ENCODE measurements at places on chromosomes 3 and 15. TPM values are rescaled to one million over a fixed set of nuclear protein-coding genes. Genes with fewer than 3 reads are reported as not detected.

- DNase-seq: no peak
- H3K4me3 ChIP-seq: no peak within 1 kb of the TSS
- H3K27ac ChIP-seq: no peak within 1 kb of the TSS
- H3K36me3 ChIP-seq: no peaks in the 10 kb centered on the region
- no peaks in the 10 kb centered on the region for H3K4me1 ChIP-seq
These were observed at the start of gene NR1I2 for GRCh38 chr3:119781330-119782198. NR1I2 (plus strand) TSS chr3:119782101.

- H3K27me3 ChIP-seq: no peaks in the 10 kb centered on the region
- no peak overlapping the region for H3K4me3 ChIP-seq
- H3K4me1 ChIP-seq: peaks cover 22% of the 10 kb centered on the region
- no peak for DNase-seq
These were observed 1.1 kb upstream of the RBMS3 start for GRCh38 chr3:29279806-29280205.

- peaks cover 2% of the 10 kb centered on the region for H3K4me1 ChIP-seq
- no peak for DNase-seq
- H3K27me3 ChIP-seq: no peaks in the 10 kb centered on the region
- H3K4me3 ChIP-seq: no peak overlapping the region
These were observed 229.2 kb upstream of the ST8SIA2 start for GRCh38 chr15:92164327-92165000.

GRCh38 chr15:101441696-101442095, 47.8 kb downstream of the PCSK6 start:
- H3K27ac ChIP-seq: no peak overlapping the region
- no peaks in the 10 kb centered on the region for H3K27me3 ChIP-seq
- H3K4me3 ChIP-seq: no peak overlapping the region

PRR20G gene
- total RNA-seq: not detected

ZNF501 gene
- total RNA-seq: 4.2 TPM

LRCH3 gene
- 25.4 TPM for total RNA-seq
